NCI-H226 (cell line): ENCODE measurements at places on chromosomes 7 and 10.

- DNase-seq = peak; percentile 16
Observed at GRCh38 chr7:46970476-46970875, 611.4 kb downstream of the TNS3 start.

- no peak for DNase-seq
Observed at GRCh38 chr7:2643386-2644219, 11.8 kb downstream of the TTYH3 start.

- no peak for DNase-seq
Observed at GRCh38 chr7:97512441-97513207, 219.3 kb upstream of the TAC1 start.

DNA sequence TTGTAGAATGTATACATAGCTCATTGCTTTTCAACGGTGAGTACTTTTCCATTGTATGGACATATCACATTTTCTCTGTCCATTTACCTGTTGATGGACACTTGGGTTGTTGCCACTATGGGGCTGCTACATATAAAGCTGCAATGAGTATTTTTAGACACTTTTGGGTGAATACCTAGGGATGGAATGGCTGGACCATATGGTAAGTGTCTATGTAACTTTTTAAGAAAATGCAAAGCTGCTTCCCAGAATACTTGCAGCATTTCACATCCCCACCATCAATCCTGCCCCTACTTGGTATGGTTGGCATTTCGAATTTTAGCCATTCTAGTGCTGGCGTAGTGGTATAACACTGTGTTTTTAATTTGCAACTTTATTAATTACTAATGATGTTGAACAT, 274.6 kb downstream of the TNS3 start:
- DNase-seq = no peak

DNA sequence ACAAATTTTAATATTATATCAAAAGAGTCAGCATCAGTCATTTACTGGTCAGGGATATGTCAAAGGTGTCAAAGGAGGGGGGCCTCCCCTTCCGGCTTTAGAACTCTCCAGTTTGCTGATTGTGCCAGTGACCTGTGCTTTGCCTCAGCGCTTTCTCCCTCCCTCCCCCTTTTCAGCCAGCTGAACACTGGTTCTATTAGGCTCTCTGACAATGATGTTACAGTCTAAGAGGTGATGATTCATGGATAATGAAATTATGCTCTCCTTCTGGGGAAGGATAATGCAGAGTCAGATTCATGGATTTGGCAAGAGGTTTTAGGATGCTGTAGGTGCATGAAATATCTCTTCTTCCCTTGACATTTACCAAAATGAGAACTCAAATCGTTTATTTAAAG, 6.1 kb downstream of the LRRTM3 start:
- no peak for DNase-seq

DNA sequence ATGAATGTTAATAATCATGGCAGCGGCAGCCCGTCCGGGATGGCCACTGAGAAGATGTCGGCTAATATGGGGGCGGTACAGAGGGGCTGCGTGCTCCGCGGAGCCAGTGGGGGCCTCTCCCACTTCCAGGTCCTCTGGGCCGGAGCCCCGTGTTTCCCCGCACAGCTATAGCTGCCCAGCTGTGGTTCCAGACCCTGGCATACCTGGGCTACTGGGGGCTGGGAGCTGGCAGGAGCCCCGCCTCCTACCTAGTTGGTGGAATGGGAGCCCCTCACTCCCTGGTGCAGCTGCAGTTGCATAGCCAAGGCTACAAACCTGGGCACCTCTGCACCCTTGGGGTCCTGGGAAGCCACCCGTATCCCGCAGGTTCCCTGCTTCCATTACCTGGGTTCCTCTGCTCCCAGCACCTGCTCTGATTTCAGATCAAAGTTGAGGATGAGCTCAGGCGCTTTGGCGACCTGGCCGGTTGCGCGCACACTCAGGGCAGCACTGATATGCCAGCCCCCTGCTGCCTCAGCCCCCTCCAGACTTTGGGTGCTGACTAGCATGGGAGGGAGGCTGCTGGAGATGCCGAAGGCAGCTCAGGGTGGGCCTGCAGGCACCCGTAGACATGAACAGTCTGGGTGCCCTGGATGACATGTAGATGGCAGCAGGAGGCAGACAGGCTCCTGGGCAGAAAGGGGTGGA, 236.5 kb upstream of the SEMA3D start:
- DNase-seq = no peak

- DNase-seq = no peak
Observed at GRCh38 chr10:107618504-107618994, 454.0 kb upstream of the SORCS1 start.

DNA sequence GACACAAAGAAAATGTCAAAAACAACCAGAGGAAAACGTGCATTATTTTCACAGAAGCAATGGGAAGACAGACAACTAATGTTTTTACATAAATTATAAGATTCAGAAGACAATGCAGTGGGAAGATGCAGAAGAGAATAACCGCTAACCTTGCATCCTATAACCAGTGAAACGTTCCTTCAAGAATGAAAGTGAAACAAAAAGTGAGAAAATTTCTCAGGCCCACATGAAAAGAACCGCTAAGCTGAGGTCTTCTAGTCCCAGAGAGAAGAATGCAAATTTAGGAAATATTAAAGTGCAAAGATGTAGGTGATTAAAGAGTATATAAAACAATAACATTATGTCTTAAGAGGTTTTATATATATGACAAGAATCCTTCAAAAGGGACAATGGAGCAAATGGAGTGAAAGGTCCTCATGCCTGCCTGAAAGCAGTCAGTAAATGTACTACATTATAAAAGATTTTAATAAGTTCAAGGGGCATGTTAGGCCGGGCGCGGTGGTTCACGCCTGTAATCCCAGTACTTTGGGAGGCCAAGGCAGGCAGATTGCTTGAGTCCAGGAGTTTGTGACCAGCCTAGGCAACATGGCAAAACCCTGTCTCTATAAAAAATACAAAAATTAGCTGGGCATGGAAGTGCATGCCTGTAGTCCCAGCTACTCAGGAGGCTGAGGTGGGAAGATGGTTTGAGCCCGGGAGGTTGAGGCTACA, 43.1 kb upstream of the DDC start:
- no peak for DNase-seq

DNA sequence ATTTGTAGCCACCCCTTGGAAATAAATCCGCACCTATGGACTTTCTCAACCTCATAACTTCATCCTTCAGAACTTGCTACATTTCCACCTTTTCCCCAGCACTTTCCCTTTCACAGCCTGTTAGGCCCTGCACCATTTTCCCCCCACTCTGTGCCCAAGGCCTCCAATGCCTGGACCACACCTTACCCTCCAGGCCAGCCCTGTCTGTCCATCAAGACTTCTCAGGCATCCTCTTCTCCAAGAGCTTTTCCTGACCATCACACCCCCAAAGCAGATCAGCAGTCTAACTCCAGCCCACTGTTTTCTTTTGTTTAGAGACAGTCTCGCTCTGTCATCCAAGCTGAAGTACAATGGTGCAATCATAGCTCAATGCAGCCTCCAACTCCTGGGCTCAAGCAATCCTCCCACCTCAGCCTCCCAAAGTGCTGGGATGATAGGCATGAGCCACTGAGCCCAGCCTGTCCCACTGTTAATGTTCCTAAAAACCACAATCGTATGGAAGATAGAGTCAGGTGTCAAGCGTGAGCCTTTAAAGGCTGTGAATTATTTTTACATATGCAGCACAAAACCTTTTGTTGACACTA, 116.8 kb downstream of the PARD3 start:
- DNase-seq = no peak

DNA sequence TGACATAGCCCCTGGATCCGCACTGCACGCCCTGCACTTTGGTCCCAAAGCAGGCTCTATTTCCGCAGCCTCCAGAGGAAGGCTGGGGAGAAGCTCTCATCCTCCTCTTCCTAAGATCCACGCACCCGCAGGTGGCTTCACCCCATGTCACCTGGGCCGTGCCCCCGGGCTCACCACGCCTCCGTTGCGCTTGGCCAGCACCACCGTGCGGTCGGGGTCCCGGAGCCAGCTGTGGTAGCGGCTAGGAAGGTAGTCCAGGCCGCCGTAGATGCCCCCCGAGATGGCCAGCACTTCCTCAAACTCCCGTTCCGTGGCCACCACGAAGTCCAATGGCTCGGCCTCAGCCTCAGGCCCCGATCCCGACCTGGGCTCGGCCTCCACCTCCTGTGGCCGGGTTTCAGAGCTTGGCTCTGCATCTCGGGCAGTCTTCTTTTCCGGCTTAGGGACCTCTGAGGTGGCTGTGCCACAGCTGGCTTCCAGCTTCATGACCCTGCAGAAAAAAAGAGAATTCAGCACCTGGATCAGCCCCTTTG, 5.7 kb downstream of the NAT16 start:
- DNase-seq = no peak

DNA sequence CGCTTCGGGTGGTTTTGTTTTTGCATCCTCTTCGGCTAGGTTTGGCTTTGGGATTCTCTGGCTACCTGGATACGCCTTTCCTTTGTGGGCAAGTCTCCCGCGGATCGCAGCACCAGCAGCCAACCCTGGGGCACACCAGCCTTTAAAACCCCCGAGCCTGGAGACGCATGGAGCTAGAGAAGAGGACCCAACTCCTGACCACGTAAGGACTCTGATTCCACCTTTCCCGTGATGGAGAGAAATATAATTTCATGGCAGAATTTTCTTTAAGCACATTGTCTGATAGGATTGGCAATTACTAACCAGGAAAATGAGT, 535.4 kb upstream of the GALNT17 start:
- DNase-seq = no peak

GRCh38 chr7:56115852-56116538, at the start of gene NUPR2:
NUPR2 (minus strand) TSS chr7:56116417; CDS start chr7:56116314, 103 bp downstream.
- DNase-seq = no peak

- no peak for DNase-seq
Observed at GRCh38 chr7:11587814-11588213, 244.2 kb downstream of the THSD7A start.

GRCh38 chr7:157560710-157561522, 224.1 kb downstream of the DNAJB6 start:
- no peak for DNase-seq

GRCh38 chr7:40584667-40585433, 450.0 kb downstream of the SUGCT start:
- DNase-seq = peak; percentile 27

- DNase-seq = no peak
Observed at GRCh38 chr10:11491087-11491486, 120.4 kb downstream of the USP6NL start.

- no peak for DNase-seq
Observed at GRCh38 chr7:98995111-98995510, 116.8 kb downstream of the TRRAP start.

DNA sequence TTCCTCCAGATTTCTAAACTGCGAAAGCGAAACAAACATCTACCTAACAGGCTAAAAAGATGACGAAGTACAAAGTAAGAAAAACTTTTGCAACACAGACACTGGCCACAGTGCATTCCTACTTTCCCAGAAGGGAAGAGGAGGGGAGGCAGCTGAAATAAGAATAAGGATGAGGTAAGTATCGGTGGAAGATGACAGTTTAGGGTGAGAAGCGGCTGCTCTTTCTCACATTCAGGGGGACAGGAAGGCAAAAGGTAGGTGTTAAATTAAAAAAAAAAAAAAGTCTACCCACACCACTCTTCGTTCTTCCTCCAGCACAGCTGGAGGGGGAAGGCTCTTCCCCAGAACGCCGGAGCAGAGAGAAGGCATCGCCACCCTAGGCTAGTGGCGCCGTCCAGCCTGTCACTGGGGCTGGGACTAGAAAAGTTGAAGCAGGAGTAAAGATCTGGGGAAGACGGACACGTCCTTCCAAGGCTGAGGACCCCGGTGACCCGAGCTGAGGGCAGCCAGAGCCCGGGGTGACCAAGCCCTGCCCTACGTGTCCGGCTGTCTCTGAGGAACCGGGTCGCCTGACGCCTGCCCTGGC, 846 bp downstream of the DNAJC1 start:
- DNase-seq = peak; percentile 48

DNA sequence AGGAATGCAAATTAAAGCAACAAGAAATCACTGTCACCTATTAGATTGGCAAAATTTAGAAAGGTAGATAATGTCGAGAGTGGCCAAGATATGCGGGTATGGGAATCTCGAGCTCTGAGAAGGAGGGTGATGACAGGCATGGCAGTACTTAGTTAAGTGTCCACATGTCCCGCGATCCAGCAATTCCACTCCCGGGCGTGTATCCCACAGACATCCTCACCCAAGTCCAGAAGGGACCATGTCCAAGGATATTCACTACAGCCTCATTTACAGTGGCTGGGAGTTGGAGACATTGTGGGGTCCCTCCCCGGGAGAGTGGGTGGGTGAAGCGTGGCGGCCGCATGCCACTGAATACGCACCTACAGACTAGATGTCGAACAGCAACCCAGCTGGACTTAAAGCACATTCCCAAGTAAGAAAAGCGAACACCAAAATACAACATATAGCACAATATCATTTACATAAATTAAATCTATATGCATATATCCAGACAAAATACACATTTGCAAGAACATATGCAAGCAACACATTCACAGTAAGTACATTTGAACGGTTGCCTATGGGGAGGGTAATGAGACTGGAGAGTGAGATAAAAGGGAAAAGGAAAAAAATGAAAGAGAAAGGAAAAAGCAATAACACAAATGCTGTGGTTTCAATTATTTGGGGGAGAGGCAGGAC, 9.9 kb downstream of the KCNH2 start:
- DNase-seq = no peak

DNA sequence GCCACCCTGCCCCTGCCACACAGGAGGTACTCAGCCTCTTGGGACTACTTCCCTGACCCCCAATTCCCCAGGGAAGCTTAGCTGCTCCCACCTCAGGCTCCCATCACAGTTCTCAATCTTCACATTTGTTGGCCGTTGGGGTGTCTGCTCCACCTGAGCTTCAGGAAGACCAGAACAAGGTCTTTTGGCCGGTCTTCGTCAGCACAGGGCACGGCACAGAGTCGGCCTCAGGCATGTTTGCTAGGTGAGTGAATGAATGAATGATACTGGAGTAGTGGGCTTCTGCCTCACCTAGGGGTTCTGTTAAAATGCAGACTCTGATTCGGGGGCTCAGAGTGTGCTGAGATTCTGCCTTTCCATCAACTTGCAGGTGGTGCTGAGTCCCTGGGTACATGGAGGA, 20.3 kb downstream of the GPRIN2 start:
- DNase-seq = no peak

DNA sequence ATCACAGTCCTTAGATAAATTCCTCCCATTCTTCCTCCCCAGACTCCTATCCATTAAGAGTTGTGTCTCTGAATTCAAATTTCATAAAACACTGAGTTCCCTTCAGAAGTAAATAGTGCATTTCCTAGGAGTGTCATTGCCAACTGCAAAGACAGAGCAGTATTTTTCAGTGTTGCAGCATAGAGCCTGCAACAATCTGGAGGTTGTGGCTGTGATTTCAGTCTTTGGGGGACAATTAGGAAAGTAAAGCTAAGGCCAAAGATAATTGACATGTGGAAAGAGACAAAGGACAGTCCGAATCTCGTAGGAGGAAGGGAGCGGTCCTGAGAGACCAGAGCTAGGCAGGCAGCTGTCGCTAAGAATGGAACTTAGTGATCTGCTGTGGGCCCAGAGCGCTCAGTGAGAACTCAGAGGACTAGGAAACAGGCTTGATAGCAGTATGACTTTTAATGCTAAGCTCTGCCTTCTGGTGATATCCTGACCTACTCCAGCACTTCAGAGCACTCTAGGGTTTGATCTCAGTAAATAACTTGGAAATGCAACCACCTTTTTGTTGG, 46.2 kb downstream of the PRPF18 start:
- no peak for DNase-seq

- peak; percentile 22 for DNase-seq
Observed at GRCh38 chr7:102914585-102914984, 1.8 kb downstream of the LRRC17 start.

- peak; percentile 64 for DNase-seq
Observed at GRCh38 chr7:1669064-1669951, 769 bp upstream of the ELFN1 start.
